Thymus (tissue), 14 donors: ENCODE measurements at places on chromosomes 6 and 20. TPM values are rescaled to one million over a fixed set of nuclear protein-coding genes. Genes with fewer than 3 reads are reported as not detected.
A peak's percentile ranks its signal among the peaks of the same experiment; 100 is the strongest.

TRIM31 gene
- 0.28 TPM for total RNA-seq

GRCh38 chr6:25042984-25043725, 107.4 kb upstream of the RIPOR2 start:
- DNase-seq = no peak
- no peak overlapping the region for H3K27ac ChIP-seq
- no peak overlapping the region for H3K4me3 ChIP-seq
- H3K27me3 ChIP-seq = no peaks in the 10 kb centered on the region

GRCh38 chr6:24274441-24275083, 83.3 kb downstream of the DCDC2 start:
- H3K36me3 ChIP-seq = no peaks in the 10 kb centered on the region
- no peaks in the 10 kb centered on the region for H3K4me1 ChIP-seq
- no peak overlapping the region for H3K27ac ChIP-seq
- H3K4me3 ChIP-seq = no peak overlapping the region

DNA sequence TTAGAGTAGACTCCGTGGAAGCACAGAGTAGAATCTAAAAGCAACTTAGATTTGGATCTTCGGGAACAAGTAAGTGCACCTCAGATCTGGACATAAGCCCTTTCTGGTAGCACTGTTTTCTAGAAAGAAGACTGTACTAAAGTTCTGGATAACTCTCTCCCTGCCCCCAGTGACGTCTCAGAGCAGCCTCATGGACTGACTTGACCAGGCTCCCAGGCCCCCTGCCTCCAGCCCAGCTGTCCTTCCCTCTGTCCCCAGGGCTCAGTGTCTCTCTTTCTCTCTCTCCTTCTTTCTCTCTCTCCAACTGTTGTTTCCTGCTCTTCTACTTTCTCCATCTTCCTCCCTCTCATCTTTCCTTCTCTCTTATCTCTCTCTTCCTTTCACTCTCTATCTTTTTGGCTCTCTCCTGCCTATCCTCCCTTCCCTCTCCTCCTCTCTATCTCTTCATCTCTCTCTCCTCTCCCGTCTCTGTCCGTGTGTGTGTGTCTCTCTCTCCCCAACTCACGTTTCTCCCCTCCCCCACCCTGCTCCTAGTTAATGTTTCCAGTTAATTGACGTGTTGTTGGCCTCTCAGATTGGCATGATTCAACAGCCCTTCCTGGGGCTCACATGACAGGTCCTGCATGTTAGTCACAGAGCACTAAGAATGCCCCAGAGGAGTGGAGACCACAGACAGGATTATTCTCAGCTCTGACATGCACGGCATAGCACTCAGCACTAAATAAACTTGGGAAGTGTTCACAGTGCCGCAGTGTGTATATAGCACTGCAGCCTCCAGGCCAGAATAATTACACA, 180.4 kb upstream of the FOXQ1 start:
- no peak for DNase-seq
- no peak overlapping the region for H3K27ac ChIP-seq
- H3K4me3 ChIP-seq = no peak overlapping the region
- H3K27me3 ChIP-seq = no peaks in the 10 kb centered on the region
- no peaks in the 10 kb centered on the region for H3K4me1 ChIP-seq

GRCh38 chr20:47059536-47059935, 164.9 kb downstream of the EYA2 start:
- no peak overlapping the region for H3K27ac ChIP-seq
- H3K4me1 ChIP-seq = no peaks in the 10 kb centered on the region
- no peak overlapping the region for H3K4me3 ChIP-seq
- no peak for DNase-seq
- H3K36me3 ChIP-seq = no peaks in the 10 kb centered on the region

- H3K4me1 ChIP-seq = peaks cover 23% of the 10 kb centered on the region
- no peaks in the 10 kb centered on the region for H3K36me3 ChIP-seq
- DNase-seq = peak; percentile 88
- H3K27me3 ChIP-seq = no peaks in the 10 kb centered on the region
These were observed 2.2 kb upstream of the APMAP start for GRCh38 chr20:24994470-24995368.
